Suppressor macrophage (primary cell): ENCODE measurements at places on chromosomes 7 and 10.

- DNase-seq, result peak; percentile 72
Observed at GRCh38 chr7:119175911-119176627, 951.6 kb downstream of the ANKRD7 start.

DNA sequence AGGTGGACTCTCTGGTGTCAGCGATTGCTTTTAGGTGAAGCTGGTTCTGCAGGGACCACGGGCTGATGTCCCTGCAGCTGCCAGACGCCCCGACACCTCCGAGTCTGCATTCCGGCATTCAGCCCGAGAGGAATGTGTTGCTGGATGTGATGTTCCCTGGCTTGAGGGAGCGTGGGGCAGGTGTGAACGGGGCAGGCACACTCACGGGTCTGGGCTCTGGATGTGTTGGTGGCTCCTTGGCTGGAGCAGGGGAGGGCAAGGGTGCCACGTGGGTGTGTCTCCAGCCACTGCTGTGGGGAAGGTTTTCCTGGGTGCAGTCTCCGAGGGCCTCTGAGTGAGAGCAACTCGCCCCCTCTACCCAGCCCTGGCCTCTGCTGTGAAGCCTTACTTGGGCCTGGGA, 140.5 kb downstream of the CAMK1D start:
- no peak for DNase-seq

DNA sequence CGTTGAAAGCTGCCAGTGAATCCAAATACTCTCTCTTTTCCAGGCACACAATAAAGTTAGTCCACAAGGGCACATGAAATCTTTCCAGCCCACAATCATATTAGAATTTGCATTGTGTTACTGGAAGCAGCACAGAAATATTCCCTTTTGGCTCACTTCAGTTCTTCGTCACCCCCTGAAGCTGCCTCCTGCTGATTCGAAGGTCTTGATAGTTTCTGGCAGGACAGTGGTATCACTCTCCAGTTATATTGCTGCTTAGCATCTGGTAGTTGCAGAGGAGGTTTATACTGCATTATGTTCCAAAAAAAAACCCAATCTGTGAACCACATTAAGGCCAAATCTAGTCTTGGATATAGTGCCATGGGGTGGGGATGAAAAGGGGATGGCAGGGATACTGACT, 253.2 kb downstream of the BICC1 start:
- DNase-seq, result no peak

DNA sequence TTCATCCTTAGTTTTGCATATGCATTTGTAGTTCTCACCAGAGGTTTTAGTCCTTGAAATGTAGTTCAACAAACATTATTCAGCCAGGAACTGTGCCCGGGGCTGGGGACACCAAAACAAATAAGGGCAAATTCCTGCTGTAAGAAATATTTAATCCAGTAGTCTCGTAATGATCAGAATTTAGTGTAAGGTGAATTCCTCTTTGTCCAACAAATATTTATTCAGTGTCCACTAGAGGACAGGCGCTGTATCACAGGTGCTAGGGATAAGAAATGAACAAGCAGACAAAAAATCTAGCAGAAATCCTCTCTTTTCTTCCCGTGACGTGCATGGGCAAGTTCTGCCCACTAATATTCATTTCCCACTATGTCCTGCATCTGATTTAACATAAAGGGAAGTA, 17.6 kb downstream of the LGI1 start:
- no peak for DNase-seq

DNA sequence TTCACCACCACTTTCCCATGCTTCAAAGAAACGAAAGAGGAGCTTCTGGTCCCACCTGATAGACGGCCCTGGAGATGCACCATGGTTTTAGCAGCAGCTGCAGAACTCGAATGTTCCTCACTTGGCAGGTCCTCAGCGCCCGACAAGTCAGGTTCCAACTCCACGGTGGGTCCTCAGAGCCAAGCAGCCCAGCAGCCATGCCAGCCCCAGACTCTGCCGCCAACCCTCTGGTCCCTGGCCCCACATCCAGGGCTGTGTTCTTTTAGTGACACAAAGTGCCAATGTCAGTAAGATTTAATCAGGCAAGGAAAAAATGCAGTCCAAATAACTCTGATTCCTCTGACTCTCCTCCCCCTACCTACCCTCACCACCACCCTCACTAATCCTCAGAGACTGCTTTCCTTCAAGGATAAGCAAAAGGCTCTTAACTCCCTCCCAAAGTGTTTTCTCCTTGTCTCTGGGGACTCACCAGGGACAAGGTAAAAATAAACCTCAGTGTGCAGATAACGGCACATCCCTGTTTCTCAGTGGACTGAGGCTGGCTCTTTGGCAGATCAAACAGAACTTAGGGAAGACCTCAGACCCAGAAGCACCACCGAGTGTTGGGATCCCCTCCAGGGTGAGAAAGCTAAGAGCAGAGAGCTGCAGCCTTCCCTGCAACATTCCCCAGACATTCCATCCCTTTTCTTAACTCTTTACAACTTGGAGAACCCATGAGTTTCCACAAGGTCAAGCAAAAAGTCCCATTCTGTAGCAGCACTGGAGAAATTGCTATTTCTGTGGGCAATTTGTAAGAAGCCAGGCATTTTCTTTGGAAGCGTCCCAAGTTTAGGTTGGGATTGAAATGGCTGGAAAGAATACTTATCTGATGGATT, 358.9 kb downstream of the FRMD4A start:
- DNase-seq, result no peak

GRCh38 chr7:2015251-2015871, 217.4 kb downstream of the MAD1L1 start:
- no peak for DNase-seq

DNA sequence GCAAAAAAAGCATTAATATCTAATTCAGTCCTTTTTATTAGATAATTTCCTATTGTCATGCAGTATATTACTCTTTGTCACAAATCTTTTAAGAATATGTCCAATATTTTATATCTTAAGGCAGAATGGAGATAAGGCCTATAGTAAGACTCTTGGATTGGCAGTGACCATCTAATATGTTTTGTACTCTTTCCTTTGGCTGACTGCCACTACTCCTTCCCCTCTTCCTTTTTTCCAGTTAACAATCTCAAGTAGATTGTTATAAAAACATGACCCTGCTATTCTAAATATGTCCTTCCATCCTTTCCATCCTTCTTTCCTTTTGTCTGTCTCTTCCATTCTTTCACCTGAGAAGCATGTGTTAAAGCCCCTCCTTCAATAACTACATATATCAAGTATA, 92.8 kb upstream of the TMEM168 start:
- DNase-seq, result no peak

- DNase-seq, result peak; percentile 82
Observed at GRCh38 chr10:127899766-127900387, 7.0 kb upstream of the PTPRE start.

- peak; percentile 62 for DNase-seq
Observed at GRCh38 chr10:62817121-62817765, 1.1 kb upstream of the EGR2 start.

DNA sequence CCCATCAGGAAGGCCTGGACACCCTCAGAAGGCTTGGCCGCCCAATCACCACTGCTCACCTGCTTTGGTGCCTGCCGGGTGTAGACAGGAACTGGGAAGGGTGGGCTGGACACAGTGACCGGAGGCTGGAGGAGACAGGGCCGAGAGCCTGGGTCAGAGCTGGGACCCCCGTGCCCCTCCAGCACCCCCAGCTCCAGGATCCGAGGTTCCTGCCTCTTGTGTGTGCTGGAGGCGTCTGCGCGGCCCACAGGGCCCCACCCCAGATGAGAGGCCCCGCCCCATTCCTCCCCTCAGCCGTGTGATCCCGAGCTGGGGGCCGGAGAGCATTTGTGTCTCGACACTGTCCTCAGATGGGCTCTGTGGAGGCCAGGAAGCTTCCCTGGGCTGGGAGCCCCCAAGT, 9.4 kb downstream of the ADAM8 start:
- DNase-seq, result no peak

DNA sequence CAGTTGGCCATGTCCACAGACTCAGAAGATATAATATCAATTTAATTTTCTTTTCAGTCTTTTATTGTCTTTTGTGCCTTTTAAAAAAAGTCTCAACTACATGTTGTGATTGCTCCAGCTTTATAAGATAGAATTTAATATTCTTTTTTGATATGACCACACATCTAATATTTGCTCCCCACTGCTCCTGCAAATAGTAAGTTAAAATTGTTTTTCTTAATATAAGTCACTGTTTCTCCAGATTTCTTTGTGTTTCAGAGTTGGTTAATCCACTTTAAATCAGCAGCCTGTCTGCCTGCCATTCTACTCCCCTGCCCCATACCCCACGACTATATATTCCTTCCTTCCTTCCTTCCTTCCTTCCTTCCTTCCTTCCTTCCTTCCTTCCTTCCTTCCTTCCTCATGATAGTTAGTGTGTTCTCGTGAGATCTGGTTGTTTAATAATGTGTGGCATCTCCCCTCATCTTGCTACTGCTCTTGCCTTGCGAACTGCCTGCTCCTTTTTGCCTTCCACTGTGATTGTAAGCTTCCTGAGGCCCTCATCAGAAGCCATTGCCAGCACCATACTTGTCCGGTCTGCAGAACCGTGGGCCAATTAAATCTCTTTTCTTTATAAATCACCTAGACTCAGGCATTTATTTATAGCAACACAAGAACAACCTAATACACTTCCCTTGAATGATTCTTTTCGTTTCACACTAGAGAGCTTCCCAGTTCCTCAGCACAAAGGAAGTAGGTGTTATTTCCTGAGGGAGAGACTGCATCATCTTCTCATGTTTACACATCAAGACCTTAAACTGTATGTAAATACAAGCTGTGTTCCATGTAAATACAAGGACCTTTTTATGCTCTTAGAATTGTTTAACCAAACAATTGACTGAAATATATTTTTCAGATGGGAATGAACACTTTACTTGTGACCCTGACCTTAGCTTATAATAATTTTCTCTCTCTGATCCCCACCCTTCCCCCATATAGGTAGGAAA, 24.5 kb downstream of the TAS2R16 start:
- DNase-seq, result no peak

GRCh38 chr7:12851841-12852240, 164.4 kb downstream of the ARL4A start:
- no peak for DNase-seq

GRCh38 chr7:64078699-64078994, 33.4 kb downstream of the ZNF727 start:
- DNase-seq, result no peak

DNA sequence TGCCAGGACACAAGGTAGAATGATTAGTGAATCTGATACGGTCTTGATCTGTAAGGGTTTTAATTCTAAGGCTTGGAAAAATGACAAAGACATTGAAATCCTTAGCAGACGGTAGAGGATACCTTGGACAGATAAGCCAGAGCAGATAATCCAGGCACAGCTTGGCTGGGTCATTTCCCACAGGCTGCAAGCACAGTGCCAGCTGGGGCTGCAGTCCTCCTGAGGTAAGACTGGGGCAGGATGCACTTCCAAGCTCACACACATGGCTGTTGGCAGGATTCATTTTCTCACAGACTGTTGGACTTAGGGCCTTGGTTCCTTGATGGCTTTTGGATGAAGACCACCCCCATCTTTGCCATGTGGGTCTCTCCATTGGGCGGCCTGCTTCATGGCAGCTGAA, 63.2 kb upstream of the BMPER start:
- DNase-seq, result no peak

DNA sequence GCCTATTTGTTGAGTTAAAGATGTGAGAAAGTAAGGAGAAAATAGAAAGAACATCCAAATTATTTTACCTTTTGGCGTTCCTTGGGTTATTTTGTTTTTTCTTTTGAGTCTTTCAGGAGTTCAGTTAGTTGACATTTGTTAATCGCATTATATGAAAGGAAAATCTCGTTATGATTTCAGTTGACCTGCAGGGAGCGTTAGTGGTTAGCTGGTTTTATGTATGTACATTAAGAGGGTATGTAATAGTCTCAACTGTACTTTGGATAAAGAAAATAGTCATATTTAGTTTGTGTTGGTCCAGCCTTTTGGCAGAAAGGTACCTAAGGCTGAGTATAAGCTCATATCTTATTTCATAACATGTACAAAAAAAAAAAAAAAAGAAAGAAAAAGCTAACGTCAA, 4.0 kb downstream of the BMPER start:
- DNase-seq, result no peak

- DNase-seq, result peak; percentile 40
Observed at GRCh38 chr7:38671911-38672905, 41.0 kb upstream of the AMPH start.

DNA sequence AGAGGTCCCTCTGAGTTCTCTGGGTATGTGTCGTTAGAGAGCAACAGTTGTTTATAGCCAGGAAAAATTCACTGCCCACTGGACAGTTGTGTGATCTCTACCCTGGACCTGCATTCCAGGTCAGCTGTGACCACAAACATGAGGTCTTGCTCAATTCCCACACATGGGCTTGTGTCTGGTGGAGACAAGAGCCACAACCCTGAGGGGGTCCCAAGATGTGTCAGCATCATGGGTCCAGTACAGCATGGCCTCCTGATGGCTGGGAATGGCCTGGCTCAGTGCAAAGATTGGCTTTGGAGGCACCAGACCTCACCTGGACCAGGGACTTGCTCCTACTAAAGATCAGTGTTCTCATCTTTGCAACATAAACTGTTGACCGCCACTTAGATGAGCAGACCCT, 751.6 kb downstream of the GRID1 start:
- no peak for DNase-seq

DNA sequence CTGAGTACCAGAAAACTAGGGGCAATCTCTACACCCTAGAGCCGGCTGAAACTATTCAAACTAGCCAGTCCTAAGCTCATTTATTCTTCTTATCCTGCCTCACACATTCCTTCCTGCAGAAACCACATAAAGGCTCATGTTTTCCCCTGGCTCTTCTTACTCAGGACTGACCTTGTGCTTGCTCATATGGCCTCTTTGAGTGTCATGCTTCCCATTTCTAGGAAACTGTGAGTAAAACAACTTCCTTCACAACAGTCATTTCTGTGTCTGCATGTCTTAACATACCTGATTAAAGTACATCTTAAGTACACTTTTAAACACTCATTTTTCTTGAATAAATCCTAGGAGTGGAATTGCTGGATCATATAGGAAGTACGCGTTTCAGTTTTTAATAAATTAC, 52.3 kb upstream of the KIAA1217 start:
- no peak for DNase-seq

DNA sequence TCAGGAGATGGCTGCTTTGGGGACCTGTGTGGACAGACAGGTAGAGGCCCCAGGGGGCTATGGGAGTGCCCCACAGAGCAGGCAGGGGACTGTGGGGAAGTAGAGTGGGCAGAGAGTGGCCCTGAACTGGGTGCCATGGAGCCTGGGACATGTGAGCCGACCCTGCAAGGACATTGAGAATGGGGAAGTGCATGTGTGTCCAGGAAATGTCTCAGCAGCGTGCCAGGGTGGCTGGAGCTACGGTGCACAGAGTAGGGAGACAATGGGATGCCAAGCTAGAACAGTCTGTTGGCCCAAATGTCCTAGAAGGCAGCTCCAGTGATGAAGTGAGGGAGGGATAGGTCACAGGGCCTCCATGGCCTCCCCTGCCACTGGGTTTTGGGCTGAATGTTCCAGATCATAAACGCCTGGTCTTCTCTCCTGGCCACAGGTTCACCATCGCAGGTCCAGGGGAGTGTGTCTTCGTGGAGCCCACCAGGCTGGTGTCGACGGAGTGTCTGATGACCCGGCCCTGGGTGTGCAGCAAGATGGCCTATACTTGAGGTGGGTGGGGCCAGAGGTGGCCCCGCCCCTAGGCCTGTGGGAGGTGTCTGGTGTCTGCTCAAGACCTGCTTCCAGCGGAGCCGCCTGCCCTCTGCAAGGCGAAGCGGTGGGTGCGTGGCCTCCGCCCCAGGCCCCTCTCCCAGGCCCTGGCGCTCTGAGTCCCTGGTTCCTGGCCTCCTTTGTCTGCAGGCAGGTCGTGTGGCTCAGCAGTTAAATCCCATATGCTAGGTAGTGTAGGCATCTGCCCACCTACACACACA, 20.5 kb downstream of the CLEC2L start:
- peak; percentile 72 for DNase-seq
